ENCODE measurements at places on chromosomes 2 and 18.

DNA sequence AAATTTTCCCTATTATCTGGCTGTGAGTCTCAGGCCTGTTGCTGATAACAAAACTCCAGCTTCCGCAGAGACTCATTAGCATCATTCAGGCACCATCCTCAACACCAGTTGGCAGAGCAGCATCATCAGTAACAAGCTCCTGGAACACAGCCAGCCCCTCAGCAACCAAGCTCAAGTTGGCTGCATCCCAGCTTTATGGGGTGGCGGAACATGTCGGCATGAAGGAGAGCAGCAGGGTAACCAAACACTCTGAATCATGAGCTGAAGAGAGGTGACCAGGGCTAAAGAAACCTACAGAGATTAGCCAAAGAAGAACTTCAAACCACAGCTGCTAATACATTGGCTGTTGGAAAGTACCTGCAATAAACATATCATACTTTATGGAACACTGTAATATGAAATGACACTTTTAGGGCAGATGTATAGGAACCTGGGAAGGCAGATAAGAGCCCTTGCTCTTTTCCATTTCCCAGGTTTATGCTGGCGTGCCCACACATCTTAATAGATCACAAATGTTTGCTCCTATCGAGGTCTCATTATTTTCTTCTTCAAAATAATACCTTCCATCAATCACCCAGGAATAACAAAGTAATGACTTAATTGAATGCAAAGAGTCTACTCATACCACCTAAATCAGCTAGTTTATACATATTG is 63.8 kb downstream of the PDE11A start:
- no peak for DNase-seq

- DNase-seq = no peak
Observed at GRCh38 chr2:241842620-241843211, 16.0 kb downstream of the PDCD1 start.

DNA sequence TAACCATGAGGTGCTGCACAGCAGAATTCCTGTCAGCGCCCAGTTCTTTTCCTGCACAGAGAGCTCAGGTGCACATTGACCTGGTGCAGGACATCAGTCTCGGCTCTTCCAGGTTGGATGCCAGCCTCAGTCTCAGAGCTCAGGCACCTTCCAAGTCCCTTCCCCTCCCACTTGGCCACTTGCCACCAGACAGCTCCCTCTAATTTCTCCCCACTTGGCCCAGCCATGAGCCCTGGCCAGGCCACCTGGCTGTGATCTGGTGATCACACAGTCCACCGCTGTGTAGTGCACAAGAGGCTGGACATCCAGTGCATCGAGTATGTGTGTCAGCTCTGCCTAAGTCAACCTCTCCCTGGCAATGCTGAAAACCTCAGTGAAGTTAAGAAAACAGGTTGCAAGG is 336.6 kb upstream of the MYT1L start:
- no peak for DNase-seq

GRCh38 chr2:70467237-70467636 is 86.4 kb downstream of the TGFA start:
- DNase-seq = no peak

- DNase-seq = no peak
Observed at GRCh38 chr2:23164173-23164572, 220.8 kb upstream of the KLHL29 start.

GRCh38 chr18:22293417-22293816 is 124.0 kb downstream of the GATA6 start:
- no peak for DNase-seq

DNA sequence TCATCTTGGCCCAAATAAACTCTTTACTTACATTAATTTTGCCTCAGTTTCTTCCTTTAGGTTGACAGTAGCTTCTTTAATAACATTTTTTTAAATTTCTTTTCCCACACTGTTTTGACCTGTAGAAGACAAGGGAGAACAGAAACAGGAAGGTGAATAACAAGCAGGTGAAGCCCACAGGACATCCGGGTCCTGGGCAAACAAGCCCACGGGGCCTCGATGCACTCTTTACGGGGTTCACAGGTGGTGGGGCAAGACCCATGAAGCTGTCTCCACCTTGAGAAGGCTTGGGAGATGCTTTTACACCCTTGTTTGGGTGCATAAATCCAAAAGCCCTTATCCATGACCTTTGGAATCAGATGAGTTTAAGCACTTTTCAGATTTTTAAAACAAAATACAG is 301.0 kb upstream of the MGAT5 start:
- no peak for DNase-seq

DNA sequence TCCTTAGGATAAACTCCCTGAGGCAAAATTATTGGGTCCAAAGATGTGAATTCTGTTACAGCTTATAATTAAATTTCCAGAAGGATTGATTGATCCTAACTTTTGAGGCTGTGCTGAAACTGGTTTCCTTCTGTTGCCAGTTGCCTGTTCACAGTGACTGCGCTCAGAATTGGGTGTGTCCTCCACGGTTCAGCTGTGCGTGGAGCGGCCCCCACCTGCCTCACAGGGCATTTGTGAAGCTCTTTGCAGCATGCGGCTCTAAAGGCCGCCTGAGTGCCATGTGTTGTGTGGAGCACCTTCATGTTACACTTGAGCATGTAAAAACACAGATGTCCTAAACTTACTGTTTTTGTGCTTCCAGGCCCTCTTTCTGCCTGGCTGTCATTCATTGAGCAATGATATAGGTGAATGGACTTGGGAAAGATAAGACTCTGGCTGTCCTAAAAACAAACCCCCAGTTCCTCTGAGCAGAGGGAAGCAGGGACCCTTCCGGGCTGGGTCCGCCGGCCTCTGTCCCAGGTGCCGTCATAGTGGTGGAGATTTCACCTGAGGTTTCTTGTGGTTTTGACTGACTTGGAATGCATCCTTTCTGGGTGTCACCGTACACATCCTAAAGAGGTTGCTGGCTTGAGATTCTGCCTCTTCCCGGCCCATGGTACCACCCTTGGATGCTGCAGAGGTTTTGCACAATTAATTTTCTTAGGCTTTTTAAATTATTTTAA is 173.6 kb downstream of the LDLRAD4 start:
- no peak for DNase-seq

DNA sequence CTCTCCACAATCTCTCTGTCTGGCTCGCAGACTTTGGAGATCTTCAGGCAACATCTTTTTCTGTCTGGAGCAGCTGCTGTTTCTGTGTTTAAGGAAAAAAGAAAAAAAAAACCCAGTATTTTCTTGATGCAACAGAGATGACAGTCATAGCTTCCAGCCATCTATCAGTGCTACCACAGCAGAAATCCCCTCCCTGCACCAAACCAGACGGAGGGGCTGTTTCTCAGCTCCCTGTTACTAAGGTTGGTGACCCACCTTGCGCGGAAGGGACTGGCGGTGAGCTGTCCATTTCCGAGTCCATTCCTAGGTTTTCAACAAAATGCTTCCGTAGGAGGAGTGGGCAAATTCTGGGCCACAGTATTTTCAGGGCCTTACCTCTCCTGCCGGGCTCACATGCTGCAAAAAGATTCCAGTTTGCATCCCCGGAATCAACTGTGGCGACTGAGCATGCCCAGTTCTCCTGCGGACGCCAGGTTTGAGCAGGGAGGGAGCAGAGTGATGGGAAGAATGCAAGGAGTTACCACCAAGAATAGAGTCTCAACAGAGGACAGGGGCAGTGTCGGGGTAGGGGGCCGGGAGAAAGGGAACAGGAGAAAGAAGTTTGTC is 1.2 kb downstream of the SLC4A10 start:
- no peak for DNase-seq

- DNase-seq = peak; percentile 51
Observed at GRCh38 chr2:101442042-101442666, 32.8 kb downstream of the RFX8 start.

DNA sequence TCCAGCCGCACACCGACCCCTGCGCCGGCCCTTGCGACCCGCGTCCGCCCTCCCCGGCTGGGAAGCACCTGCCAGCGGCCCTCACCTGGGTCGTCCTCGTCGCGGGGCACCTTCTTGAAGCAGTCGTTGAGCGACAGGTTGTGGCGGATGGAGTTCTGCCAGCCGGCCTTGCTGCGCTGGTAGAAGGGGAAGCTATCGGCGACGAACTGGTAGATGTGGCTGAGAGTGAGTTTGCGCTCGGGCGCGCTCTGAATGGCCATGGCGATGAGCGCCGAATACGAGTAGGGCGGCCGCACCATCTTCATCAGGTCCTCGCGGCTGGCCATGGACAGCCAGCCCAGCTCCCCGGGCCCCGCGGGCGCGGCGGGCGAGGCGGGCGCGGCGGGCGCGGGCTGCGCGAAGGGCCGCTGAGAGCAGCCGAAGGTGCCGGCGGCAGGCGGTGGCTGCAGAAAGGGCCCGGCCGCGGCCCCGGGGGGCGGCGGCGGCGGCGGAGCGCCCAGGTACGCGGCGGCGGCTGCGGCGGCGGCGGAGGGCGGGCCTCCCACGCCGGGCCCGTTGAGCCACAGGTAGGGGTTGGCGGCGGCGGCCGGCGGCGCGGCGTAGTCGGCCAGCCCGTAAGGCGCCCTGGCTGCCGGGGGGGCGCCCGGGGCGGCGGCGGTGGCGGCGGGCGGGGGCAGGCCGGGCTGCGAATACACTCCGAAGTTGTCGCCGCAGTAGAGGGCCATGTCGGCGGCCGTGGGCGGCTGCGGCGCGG is 505 bp downstream of the FOXI3 start:
- no peak for DNase-seq
